ENCODE measurements at places on chromosomes 16 and 17.

GRCh38 chr17:6528557-6528956 is 27.8 kb downstream of the PITPNM3 start:
- DNase-seq, result no peak

DNA sequence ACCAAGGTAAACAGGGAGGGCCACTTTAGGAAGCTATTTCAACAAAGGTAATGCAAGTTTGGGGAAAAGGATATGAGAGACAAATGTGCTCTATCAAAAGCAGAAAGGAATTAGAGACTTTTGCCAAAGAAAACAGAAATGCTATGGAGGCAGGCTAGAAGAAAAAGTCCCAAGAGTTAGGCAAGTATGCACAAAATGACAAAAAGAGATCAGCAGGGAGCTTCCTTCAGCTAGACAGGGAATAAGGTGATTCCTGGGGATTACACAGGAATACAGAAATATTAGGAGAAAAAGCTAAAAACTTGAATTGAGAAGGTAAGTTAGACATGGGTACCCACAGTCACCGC is 2.4 kb downstream of the FXR2 start:
- DNase-seq, result no peak

GRCh38 chr17:66466106-66466820 is 163.8 kb downstream of the PRKCA start:
- DNase-seq, result no peak

GRCh38 chr17:75019710-75020109 is 7.2 kb downstream of the MRPL58 start:
- DNase-seq, result no peak

DNA sequence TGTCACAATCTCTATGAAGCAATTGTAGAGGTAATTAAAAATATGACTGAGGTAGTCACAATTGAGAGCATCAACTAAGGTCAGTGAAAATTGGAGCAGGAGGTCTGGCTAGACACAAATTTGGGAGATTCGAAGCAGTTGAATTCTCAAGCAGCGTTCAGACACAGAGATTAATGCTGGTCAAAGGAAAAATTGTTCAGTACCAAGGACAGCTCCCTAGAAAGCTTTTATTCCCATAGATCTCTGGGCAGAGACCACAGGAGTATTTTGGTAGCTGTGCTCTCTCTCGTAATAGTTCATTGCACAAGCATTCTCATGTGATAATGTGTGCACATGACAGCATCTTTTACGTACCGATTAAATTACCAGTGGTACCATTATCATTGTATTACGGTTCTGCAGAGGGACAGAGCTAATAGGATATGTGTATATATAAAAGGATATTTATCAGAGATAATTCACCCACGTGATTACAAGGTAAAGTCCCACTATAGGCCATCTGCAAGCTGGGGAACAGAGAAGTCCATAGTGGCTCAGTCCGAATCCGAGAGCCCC is 387.5 kb upstream of the HSBP1 start:
- no peak for DNase-seq

GRCh38 chr17:44221084-44221861 is 1.8 kb upstream of the UBTF start:
- peak; percentile 79 for DNase-seq

GRCh38 chr17:56319531-56319930 is 166.3 kb downstream of the ANKFN1 start:
- DNase-seq, result no peak

Data from transverse colon (tissue), 4 donors.